ENCODE measurements at places on chromosomes 4 and X. TPM values are rescaled to one million over a fixed set of nuclear protein-coding genes. Genes with fewer than 3 reads are reported as not detected.

The PLAC8 gene
- total RNA-seq, result 2.6 TPM

DNA sequence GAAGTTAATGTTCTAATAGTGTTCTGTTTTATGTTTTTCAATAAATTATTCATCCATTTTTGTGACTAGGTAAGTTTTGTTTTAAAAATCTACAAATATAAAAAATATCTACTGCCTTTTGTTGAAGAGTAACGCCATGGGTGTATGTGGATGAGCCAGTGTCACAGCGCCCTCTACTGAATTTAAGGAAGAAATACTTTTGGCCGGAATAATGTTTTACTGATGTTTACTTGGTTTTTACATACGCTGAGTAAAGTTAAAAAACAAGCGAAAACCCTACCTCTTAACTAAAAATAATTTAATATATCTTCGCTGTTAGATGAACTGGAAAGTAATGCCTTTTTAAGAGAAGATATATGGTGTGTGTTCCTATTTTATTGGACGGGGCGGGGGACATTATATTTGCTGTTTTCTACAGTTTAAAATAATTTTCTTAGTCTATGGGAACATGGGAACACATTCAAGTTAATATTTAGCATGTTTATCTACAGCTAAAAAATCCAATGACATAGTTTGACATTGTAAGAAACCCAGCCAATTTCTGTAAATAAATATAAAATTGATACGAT lies 86.1 kb downstream of the CPE start:
- DNase-seq, result no peak

The PCDH18 gene
- 28.0 TPM for total RNA-seq

DNA sequence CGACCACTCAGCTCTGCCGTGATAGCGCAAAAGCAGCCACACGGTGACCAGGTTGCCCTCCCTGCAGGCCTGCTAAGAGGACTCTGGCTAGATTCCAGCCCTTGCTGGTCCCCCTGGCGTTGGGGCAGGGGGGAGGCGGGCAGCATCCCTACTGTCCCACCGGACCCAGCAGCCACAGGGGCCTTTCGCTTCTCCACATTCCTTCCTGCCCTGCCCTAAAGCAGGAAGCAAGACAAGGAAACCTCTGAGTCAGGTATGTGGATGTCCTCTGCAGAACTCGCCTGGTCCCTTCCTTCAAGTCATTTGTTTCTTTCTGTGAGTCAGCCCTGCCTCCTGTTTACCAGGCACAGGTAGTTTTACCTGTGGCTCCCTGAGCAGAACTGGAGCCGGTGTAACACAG lies 60.2 kb upstream of the CLDN34 start:
- DNase-seq, result no peak

The TIMP1 gene
- total RNA-seq, result 916 TPM

- DNase-seq, result no peak
These were observed 601.1 kb upstream of the PRKX start for GRCh38 chrX:4314586-4314985.

DNA sequence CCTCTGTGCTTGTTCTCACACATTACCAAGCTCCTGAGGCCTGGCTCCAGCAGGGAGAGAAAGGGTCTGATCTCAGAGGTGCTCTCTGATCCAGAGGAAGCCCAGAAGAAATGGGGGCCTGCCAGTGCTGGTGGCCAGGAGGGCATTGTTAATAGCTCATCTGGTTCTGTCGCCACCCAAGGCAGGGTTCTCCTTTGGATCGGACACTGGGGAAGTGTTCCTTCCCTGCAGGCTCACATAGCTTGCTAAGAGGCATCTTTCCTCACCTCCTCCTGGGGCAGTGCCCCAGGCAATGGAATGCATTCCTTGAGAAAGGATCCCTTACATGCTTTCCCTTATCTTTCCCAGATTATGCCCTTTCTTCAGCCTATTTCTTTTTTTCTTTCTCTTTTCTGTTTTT lies 53.8 kb downstream of the RBM47 start:
- DNase-seq, result no peak

GRCh38 chrX:19137067-19137466 lies 14.8 kb upstream of the ADGRG2 start:
- no peak for DNase-seq

The HSFX4 gene
- not detected for total RNA-seq

The ENPP6 gene
- total RNA-seq, result 5.9 TPM

GRCh38 chrX:13652287-13652793 lies 601 bp upstream of the TCEANC start:
- DNase-seq, result no peak

GRCh38 chr4:137749466-137749865 lies 217.2 kb upstream of the PCDH18 start:
- DNase-seq, result no peak

DNA sequence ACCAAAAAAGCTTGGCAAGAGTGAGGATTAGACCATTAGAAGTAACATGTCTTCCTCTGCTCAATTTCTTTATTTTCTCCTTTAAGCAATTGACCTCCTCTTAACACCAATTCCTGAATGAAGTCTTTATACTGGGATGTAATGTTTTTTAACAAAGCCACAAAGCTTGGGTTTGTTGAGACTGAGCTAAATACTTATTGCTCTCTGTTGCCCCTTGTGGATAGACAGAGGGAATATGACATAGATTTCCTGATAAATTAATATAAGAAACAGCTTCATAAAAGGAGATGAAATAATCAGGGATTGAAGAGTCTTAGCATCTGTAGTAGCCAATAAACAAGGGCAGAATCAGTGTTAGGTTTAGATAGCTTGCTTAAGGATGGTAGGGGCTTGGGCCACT lies 57.6 kb downstream of the CCDC160 start:
- DNase-seq, result no peak

DNA sequence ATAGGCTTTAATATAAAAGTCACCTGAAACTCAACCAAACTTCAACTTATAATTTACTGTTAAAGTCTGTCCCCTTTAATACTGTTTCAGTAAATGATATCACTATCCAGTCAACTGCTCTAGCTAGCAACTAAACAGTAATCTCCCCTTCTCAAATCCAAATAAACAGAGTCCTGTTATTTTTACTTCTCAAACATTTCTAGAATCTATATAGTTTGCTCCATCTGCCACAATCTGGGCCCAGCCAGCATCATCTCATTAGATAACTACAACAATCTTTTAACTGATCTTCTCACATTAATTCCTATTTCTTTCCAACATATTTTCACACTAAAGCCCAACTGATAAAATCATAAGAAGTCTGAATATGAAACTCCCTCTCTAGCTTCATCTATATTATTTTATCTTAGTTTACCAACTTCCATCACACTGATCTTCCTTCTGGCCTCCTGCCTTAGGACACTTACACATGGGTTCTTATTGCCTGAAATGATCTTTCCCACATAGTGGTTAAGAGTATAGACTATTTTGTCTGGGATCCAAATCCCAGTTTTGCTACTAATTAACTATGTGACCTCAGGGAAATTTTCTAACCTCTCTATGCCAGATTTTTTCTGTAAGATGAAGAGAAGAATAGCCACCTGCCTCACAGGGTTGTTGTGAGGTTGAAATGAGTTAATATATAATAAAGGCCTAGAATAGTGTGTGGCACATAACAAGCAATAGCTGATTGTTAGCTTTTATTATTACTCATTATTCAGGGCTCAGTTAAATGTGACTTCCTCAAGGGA lies 18.6 kb downstream of the TBCK start:
- DNase-seq, result no peak

The ADAD1 gene
- total RNA-seq, result not detected

The NR3C2 gene
- total RNA-seq, result 17.4 TPM

The PABPC5 gene
- 3.1 TPM for total RNA-seq

GRCh38 chr4:3387154-3387942 lies 54.4 kb upstream of the HGFAC start:
- DNase-seq, result no peak

The ZC4H2 gene
- 8.2 TPM for total RNA-seq

The FGF5 gene
- not detected for total RNA-seq

The SH3TC1 gene
- 22.4 TPM for total RNA-seq

DNA sequence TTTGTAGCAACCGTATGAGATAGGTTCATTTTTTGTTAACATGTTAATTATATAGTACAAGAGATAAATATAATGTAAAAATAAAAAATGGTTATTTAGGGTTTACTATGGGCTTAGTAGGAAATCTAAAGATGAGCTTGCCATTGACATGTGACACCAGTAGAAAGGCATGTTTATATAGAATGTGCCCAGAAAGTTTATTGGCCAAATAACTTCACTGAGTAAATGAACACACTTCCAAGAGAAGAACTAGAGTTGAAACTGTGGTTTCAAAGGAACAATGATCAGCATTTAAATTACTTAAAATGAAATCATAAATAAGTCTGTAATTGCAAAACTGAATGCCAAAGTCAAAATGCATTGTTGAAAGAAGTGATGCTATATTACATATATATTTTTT lies 503.3 kb downstream of the STPG2 start:
- DNase-seq, result no peak

GRCh38 chrX:147917700-147918695 lies 6.3 kb downstream of the FMR1 start:
- DNase-seq, result no peak

The CFAP47 gene
- total RNA-seq, result 0.45 TPM

The BEX5 gene
- total RNA-seq, result 24.5 TPM

DNA sequence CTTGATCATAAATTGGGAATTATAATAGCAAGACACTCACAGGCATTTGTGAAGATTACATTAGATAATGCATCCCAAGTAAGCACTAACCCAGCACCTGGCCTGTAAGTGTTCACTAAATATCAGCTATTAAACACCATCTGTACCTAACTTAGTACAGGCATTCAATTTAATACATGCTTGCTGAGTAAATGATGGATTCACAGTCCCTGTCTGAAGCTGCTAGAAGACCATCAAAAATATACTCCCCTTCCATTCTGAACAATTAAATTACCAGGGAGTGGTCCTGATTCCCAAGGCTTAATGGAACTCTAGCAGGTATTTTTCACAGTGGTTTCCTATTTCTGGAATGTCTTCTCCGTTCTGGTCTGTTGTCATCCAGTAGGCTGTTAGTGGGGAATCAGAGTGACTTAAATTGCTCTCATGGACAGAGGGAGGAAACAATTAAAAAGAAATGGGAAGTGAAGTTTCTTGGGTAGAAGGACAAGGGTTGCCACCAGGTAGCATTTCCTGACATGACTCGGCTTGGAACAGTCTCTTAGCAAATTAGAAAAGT lies 233.9 kb downstream of the PTTG2 start:
- DNase-seq, result no peak
